ENCODE measurements at places on chromosomes 16 and 17.
A peak's percentile ranks its signal among the peaks of the same experiment; 100 is the strongest.

DNA sequence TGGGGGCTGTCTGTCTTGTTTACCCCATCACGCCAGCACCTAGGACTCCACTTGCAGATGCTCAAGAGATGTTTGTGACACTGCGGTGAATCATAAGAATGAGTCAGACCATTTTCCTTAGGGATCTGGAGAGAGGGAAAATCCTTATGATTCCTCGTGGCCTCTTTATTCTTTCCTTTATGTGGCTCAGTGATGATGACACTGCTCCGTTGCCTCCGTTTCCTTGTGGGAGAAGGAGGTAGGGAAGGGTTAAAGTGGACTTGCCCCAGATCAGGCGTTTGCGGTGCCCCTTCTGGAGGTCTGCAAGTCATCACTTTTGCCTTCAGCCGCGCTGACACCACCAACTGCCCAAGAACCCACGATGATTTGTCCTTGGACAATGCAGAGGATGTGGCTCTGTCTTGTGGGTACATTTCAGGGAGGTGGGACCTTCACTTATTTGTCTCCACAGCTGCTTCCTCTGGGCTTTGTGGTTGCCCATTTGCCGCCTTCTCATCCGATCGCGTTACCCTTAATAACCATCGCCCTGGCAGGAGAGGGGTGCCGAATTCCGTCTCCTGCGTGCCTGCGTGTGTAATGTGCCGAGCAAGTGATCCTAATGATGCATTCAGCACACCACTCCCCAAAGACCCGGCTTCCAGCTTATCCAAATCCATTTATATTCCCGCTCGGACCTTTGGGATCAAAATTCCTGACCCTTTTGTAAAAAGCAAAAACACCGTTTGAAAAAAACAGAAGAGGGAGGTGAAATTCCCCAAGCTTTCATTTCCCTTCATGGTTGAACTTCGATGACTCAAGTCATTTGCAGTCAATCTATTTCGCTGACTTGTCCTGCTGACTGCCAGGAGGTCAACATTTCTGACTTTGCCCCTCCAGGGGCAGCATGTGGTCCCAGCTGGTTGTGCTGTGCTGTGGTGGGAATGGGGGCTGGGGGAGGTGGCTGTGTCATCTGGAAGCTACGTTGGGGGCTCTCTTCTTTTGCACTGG, 87.2 kb upstream of the IRX3 start:
- DNase-seq, result no peak

DNA sequence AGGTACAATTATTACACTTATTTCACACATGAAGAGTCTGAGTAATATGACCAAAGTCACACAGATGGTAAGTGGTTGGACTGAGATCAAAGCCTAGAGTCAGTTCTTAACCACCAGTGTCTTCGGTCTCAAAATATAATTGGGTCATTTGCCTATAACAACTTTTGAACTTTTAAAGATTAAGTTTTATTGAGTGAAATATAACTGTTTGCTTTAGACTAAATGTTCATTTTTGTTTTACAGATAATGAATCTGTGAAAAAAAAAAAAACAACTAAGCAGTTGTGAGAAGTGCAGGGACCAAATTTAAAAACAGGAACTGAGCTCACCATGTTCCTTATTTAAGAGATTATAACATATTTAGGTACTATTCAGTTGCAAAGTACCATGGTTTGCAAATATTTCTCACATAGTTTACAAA, 150.1 kb downstream of the ITFG1 start:
- no peak for DNase-seq

GRCh38 chr17:81159611-81160265, 5.6 kb upstream of the PVALEF start:
- DNase-seq, result no peak

DNA sequence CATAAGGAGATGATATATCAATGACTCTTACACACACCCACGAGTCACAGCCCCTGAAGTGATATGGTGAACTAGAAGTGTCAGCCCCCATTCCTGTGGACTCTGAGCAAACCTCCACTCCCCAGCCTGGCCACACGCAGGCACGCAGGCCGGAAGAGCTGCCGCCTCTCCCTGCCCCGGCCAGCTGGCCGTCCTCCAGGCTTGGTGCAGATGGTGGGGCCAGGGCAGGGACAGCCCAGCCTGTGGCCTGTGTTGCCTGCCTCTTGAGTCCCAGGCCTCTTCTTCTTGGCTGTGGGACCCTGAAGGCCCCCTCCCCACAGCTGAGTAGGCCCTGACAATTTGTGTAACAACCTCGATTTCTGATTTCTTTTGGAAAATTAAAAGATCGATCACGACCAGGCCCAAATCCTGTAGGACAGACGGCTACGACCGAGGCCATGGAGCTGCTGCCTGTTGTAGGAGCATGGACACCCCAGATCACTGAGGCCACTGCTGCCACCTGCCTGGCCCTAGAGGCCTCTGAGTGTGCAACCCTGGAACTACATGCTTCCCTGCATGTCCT, 10.0 kb upstream of the MPRIP start:
- DNase-seq, result peak; percentile 60

DNA sequence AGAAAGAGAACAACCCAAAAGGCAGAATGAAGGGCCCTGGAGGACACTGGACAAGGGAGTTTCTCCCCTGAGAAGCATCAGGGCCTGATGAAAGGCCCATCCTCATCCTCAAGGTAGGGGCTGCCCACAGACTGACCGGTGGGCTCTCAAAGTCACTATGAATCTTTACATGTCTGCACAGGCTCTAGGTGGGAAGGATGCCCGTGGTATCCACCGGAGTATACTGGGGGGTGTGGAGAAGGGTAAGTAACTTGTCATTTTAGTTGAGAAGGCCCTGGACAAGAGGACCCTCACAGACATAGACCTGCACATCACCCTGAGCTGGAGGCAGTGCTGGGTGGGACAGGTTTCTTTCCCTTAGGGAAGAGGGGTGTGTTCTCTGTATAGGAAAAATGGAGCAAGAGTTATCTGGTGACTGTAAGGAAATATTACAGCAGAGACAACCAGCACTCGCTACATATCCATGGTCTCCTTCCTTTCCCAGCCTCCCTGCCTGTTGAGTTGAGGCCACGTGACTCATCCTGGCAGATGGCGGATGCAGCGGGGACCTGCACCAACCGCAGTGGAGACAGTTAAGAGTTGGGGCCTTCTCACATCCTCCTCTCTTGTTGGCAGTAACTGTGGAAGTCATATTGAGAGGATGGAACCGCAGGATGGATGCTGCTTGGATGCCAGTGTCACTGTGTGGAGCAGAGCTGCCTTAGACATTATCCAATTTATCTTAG, 45.6 kb upstream of the KCNJ12 start:
- no peak for DNase-seq

DNA sequence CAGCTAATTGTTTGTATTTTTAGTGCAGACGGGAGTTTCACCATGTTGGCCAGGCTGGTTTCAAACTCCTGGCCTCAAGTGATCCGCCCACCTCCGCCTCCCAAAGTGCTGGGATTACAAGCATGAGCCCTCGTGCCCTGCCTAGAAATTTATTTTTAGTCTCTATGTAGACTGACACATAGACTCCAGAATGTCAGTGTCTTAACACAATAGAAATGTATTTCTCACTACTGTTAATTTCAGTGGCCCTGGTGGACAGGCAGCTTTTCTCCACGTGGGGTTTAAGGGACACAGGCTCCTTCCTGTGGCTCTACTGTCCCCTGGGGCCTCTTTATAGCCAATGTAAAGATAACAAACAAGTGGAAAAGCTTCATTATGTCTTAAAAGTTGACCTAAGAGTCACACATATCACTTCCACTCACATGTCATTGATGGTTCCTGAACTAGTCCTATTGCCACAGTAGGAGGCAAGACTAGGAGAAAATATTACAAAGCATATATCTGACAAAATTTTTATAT, 43.8 kb downstream of the COPRS start:
- no peak for DNase-seq

- no peak for DNase-seq
Observed at GRCh38 chr17:53687324-53687723, 135.4 kb upstream of the KIF2B start.

GRCh38 chr16:55832773-55833691, at the start of gene CES1:
Gene CES1 (minus strand): TSS chr16:55833096. CDS start chr16:55833055, 41 bp downstream.
- peak; percentile 94 for DNase-seq

- DNase-seq, result no peak
Observed at GRCh38 chr16:49533422-49533821, 159.8 kb downstream of the C16orf78 start.
